ENCODE measurements at places on chromosomes 4 and X. TPM values are rescaled to one million over a fixed set of nuclear protein-coding genes. Genes with fewer than 3 reads are reported as not detected.

GRCh38 chrX:46572340-46572936 lies 1.1 kb upstream of the CHST7 start:
- DNase-seq = no peak

DNA sequence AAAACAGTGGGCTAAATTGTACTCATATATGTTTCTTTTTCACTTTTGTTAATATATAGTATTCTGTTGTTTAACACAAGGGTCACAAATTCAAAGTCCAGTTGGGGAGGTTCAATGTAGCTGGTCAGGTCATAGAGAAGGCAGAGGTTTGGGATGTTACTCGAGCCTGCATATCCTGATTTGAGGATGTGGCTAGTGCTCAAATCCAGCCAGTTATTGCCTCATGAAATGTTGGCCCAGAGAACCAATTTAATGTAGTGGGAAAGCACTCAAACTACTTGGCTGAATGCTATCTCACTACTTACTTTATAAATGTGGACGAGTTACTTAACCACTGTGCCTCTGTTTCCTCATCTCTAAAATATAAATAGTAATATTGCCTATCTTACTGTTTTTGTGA lies 12.5 kb downstream of the USO1 start:
- DNase-seq = no peak

DNA sequence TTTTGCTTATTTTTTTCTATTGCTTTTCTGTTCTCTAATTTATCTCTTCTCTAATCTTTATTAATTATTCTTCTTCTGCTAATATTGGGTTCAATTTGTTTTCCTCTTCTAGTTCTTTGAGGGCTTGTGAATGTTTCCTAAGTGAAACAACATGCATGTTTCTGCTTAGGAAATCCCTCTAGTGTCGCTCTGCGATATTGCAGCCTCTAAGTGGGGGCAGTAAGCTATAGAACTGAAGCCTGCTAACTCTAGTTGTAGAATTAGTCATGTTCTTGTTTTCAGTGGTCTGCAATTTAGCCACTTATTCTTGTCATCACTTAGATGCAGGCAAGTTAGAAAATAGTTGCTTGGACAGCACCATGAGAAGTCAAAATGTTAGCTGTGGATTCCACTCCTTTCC lies 222.6 kb downstream of the SPIN4 start:
- no peak for DNase-seq

GRCh38 chr4:104919406-104919805 lies 227.3 kb upstream of the TET2 start:
- no peak for DNase-seq

Gene RBMXL3
- total RNA-seq = not detected

Gene AMBN
- total RNA-seq = not detected

Data from H1 (cell line).